Type B pancreatic cell (in vitro differentiated cells): ENCODE measurements at places on chromosomes 13 and 19.

DNA sequence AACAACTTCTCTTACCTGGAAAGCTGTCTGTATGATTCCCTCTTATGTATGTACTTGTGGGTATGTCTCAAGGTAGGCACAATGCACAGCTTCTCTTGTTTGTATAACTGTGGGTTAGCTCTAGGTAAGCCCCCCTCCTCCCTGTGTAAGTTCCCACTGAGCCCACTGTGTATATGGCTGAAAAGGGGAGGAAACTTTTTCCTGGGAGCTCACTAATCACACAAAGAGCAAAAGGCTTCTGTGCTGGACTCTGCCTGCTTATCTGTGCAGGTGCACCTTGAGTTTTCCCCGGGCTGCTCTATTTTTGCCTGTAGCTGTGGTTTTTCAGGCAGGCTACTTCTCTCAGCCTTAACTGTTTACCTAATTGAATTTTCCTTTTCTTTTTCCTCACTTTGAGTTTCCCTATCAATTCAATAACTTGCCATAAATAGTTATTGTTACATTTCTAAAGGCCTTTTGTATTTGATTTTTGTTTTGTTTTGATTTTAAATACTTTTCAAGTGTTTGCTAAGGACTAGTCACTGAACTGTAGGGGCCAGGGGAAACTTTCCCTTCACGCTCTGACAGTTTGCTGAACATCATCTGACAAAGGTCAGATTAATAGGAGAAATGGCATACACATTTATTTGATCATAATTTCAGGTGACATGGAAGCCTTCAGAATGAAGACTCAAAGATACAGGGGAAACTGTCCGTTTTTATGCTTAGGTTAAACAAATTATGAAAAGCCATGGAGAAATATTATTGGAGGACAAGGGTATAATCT is 423.5 kb upstream of the ATXN8OS start:
- H3K36me3 ChIP-seq = no peaks in the 10 kb centered on the region
- H3K27ac ChIP-seq = peak overlapping the region; percentile 5
- no peak for DNase-seq
- H3K4me3 ChIP-seq = no peak overlapping the region

DNA sequence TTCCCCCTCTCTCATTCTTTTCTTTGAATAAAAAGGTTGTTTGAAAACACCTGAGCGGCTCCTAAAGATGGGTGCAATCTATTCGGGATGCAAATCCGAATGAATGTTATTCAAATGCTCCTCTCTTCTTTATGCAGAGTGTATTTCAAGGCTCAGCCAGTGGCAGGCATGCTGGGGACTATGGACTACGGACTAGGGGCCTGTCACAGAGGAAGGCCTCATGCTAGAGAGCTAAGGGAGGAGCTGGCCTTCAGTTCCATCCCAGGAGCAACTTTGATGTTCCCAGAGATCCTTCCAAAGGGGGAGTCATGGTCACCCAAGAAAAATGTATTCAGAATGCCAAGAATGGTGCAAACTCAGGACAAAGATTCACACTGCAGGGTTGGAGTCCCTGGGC is 9.3 kb downstream of the ALOX5AP start:
- H3K4me3 ChIP-seq = no peak overlapping the region
- H3K36me3 ChIP-seq = no peaks in the 10 kb centered on the region
- H3K27me3 ChIP-seq = peaks cover 32% of the 10 kb centered on the region
- DNase-seq = no peak
- no peak overlapping the region for H3K27ac ChIP-seq
- H3K4me1 ChIP-seq = peaks cover 34% of the 10 kb centered on the region

- peaks cover 30% of the 10 kb centered on the region for H3K4me1 ChIP-seq
- no peak overlapping the region for H3K27ac ChIP-seq
- no peak overlapping the region for H3K4me3 ChIP-seq
Measured at GRCh38 chr13:25632166-25632888, 260.6 kb downstream of the ATP8A2 start.

GRCh38 chr13:32265726-32266125 is 49.4 kb downstream of the ZAR1L start:
- peaks cover 8% of the 10 kb centered on the region for H3K36me3 ChIP-seq
- H3K4me1 ChIP-seq = no peaks in the 10 kb centered on the region

DNA sequence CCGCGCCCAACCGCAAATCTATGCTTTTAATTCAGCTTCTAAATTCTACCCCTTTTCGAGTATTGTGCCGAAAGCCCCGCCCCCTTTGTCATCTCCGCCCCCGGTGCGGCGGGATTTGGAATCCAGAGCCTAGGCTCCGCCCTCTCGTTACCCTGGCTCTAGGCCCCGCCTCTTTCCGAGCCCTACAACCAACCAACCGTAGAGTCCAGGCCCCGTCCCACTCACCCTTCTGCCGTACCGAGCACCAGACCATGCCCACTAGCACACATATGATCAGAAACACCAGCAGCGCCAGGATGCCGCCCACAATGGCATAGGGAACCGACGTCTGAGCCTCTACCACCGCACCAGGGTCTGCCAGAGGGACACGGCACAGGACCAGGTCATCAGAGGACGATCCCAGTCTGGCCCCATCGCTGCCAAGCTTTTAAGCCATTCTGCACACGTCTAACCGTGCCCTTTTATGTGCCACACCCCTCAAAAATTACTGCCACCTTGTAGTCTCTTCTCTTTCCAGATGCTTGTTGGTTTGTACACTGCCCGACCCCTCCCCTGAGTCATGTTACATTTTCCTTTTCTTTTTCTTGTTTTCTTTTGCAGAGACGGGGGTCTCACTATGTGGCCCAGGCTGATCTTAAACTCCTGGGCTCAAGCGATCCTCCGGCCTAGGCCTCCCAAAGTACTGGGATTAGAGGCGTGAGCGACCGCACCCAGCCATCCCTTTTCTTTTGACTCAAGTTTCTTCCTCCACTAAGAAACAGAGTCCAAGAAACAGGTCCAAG is 4.7 kb upstream of the ZNF428 start:
- no peak for DNase-seq
- H3K27ac ChIP-seq = peak overlapping the region; percentile 16
- no peaks in the 10 kb centered on the region for H3K27me3 ChIP-seq

GRCh38 chr13:32060401-32060878 is 28.9 kb downstream of the FRY start:
- no peaks in the 10 kb centered on the region for H3K36me3 ChIP-seq
- peaks cover 18% of the 10 kb centered on the region for H3K4me1 ChIP-seq
- H3K27me3 ChIP-seq = no peaks in the 10 kb centered on the region
- H3K4me3 ChIP-seq = no peak overlapping the region

GRCh38 chr13:109669234-109669612 is 117.2 kb downstream of the IRS2 start:
- H3K36me3 ChIP-seq = no peaks in the 10 kb centered on the region
- H3K27me3 ChIP-seq = no peaks in the 10 kb centered on the region

DNA sequence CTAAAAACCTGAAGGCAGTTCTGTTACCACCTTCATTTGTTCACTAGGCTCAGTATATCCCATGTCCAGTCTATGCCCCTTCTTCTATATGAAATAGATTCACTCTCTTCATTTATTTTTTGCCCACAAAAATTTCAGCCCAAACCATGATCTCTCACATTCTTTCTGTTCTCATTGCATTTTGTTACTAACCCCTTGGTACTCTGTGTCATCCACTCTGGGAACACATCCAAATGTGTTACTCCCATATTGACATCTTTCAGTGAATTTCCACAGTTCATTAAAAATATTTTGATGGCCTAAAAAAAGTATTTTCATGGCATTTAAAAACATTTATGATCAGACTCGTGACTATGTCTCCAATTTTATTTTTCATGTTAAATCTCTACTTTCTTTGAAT is 378.9 kb downstream of the SLITRK1 start:
- no peak for DNase-seq
- no peaks in the 10 kb centered on the region for H3K36me3 ChIP-seq
- no peaks in the 10 kb centered on the region for H3K4me1 ChIP-seq

DNA sequence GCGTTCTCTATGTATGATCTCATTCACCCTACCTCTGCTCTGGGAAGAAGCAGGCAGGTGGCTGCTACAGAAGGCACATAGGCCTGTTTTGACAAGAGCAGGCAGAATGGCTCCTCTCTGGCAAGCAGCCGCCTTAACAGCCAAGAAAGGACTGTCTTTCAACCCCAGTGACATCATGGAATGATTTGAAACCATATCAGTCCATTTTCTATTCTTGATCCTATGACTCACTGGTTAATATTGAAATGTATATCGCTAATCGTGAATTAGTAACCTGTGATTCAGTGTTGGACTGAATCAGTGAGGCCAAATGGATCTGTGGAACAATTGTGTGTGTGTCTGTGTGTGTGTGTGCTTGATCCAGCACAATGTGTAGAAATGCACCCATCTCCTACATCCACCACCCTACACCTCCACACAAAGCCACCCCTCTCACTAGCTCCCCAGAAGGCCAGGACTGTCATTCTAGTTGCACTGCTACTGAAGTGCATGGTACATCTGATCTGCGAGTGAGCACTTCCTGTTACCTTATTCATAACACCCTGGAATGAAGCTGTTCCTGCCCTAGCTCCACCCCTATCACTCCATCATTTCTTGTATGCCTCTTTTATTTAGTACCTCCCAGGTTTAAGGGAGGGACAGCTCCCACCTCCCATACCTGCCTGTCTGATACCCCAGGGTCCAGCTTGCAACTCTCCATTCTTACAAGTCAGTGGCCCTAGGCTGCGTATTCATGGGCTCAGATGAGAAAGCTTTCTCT is 460.0 kb downstream of the FOXO1 start:
- no peaks in the 10 kb centered on the region for H3K36me3 ChIP-seq
- H3K4me3 ChIP-seq = no peak overlapping the region
- no peaks in the 10 kb centered on the region for H3K4me1 ChIP-seq
- H3K27me3 ChIP-seq = peaks cover under 1% of the 10 kb centered on the region
- H3K27ac ChIP-seq = peak overlapping the region; percentile 67

DNA sequence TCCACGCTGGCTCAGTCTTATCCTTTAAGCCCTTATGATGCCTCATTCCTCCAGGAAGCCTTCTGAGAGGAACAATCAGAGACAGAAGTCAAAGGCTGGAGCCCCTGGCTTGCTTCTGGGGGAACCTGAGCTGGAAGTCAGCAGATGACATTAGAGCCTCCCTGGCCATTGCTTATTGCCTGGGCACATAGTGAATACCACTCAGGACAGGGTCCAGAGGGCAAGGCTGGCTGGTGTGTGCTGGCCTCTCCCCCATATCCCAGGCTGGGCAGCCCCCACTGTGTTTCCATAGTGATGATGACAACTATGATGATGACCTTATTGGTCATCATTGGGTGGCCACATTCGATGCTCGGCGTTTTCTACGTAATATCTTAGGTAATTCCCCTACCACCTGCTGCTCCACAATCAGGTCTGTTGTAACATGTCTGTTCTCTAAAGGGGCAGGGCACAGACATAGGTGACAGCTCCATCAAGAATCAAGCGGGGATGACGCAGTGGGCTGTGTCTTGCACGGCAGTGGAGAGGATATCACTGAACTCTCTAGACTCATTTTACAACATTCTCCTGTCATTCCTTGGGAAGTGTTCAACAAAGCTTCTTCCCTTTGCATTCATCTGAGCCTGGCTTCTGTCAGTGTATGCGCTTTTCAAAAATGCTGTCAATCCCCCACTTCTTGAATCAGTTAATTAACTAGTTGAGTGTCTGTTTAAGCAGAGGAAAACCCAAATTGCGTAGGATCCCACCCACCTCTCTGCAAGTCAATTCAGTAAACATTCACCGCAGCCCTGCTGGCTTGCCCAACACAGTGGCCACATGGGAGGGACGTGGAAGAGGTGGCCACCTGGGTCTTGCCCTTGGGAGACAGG is 89.4 kb upstream of the TSHZ3 start:
- no peaks in the 10 kb centered on the region for H3K36me3 ChIP-seq
- no peak overlapping the region for H3K4me3 ChIP-seq
- H3K27me3 ChIP-seq = peaks cover 18% of the 10 kb centered on the region
- DNase-seq = no peak
- no peak overlapping the region for H3K27ac ChIP-seq

GRCh38 chr13:106373989-106374572 is 161.4 kb downstream of the EFNB2 start:
- no peak overlapping the region for H3K27ac ChIP-seq
- no peak overlapping the region for H3K4me3 ChIP-seq
- peaks cover 3% of the 10 kb centered on the region for H3K36me3 ChIP-seq
- peaks cover 21% of the 10 kb centered on the region for H3K4me1 ChIP-seq
- H3K27me3 ChIP-seq = peaks cover 6% of the 10 kb centered on the region
- no peak for DNase-seq

DNA sequence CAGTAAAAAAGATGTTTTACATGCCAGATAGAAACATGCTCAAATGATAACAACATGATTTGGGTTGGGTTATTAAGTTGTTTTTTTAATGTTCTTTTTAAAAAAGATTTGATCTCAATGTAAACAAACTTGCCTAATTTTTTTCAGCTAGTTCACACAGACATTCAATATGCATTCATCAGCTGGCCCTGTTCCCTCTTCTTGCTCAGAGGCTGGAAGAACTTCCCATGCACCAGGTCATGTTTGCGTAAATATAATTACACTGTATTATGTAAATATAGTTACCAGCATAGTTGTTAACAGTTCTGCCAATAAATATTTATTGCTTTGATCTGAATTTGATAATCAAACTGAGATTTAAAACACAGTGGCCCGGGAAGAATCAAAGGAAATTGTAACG is 70.6 kb downstream of the ATP11A start:
- H3K27me3 ChIP-seq = no peaks in the 10 kb centered on the region
- peaks cover 8% of the 10 kb centered on the region for H3K36me3 ChIP-seq
- H3K4me1 ChIP-seq = peaks cover 26% of the 10 kb centered on the region
- H3K27ac ChIP-seq = peak overlapping the region; percentile 21

DNA sequence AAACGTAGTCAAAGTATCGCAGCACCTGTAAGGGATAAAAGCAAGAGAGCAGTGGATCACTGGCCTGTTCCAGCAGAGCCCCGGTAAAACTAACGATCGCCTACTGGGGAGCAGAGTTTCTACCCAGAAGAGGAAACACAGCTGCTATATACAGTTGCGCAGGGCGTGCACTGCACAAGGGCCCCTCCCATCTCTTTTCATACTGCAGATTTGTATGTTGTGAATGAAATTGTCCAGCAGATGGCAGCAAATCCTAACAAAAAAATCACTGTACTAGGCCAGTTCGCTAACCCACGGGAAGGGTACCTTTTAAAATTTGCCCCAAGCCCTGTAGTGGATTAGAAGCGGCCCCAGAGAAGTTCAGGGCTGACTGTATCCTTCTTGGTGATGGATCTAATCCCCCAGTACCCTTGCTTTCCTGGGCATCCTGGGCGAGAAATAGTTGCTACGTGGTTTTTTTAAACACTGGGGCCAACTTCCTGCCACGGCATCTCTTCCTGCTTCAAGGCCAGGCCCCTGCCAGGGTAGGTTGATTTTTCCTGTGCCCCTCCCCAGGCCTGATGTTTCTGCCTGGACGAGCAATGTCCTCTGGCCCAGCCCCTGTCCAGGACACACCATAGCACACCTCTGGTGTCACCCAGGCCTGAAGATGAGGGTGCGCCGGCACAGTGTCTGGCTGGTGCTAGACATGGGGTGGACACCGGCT is 127.0 kb downstream of the IER2 start:
- H3K27me3 ChIP-seq = no peaks in the 10 kb centered on the region
- H3K4me3 ChIP-seq = no peak overlapping the region
- DNase-seq = no peak
- no peaks in the 10 kb centered on the region for H3K36me3 ChIP-seq
- peaks cover 8% of the 10 kb centered on the region for H3K4me1 ChIP-seq
- peak overlapping the region; percentile 12 for H3K27ac ChIP-seq

DNA sequence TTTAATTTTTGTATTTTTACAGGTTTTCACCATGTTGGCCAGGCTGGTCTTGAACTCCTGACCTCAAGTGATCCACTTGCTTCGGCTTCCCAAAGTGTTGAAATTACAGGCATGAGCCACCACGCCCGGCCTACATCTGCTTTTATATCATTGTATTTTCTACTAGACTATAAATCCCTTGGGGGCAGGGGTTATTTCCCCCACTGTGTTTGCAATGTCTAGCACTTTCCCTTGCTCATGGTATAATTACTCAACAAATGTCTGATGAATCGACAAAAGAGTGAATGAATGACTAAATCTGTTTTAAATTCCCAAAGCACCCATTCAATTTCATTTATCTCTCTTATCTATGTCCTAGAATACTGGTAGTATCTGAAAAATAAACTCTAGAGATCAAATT is 244.5 kb upstream of the CSNK1A1L start:
- no peak overlapping the region for H3K27ac ChIP-seq
- peaks cover 16% of the 10 kb centered on the region for H3K4me1 ChIP-seq
- H3K4me3 ChIP-seq = no peak overlapping the region
- no peak for DNase-seq
